CD4-positive, alpha-beta T cell treated with Interleukin-17A for 1 hour (primary cell): ENCODE measurements at places on chromosomes 12 and 14.

- no peak for DNase-seq
These were observed 61.8 kb downstream of the PHLDA1 start for GRCh38 chr12:75969768-75970167.

GRCh38 chr14:101072070-101072469 is 168.5 kb upstream of the RTL1 start:
- DNase-seq, result no peak

DNA sequence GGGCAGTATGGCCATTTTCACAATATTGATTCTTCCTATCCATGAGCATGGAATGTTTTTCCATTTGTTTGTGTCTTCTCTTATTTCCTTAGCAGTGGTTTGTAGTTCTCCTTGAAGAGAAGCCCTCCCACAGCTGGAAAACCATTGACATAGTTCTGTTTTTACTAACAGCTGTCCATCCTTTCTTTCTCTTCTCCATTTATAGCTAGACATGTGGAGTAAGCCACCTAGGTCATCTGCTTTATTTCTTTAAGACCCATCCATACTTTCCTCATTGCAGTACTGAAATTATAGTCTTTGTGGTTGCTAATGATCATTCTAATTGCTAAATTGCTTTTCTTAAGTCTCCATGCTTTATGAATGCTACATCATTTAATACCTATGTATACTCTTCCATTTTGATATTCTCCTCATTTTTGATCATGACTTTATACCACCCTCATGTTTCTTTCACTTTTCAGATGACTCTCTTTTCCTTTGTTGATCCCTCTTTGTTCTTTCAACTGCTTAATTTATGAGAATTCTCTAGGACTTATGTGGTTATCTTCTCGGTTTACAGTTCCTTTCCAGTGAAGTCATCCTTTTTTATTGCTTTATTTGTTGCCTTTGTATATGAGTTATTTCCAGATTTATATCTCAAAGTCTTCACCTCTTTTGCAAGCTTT is 114.2 kb downstream of the PCNX1 start:
- DNase-seq, result no peak

- no peak for DNase-seq
These were observed 28.1 kb downstream of the ARF6 start for GRCh38 chr14:49920935-49921334.

- no peak for DNase-seq
These were observed 74.9 kb upstream of the ATP2B1 start for GRCh38 chr12:89783359-89784060.

DNA sequence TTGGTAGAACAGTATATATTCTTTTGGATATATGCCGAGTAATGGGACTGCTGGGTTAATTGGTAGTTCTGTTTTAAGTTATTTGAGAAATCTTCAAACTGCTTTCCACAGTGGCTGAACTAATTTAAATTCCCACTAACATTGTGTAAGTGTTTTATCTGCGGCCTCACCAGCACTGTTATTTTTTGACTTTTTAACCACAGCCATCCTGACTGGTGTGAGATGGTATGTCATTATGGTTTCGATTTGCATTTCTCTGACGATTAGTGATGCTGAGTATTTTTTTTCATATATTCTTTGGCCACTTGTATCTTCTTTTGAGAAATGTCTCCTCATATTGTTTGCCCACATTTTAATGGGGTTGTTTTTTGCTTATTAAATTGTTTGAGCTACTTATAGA is 357.4 kb downstream of the C12orf50 start:
- DNase-seq, result no peak

- DNase-seq, result no peak
These were observed 7.4 kb downstream of the GLT8D2 start for GRCh38 chr12:104042580-104042979.

GRCh38 chr14:100130521-100130920 is 28.9 kb downstream of the DEGS2 start:
- no peak for DNase-seq

DNA sequence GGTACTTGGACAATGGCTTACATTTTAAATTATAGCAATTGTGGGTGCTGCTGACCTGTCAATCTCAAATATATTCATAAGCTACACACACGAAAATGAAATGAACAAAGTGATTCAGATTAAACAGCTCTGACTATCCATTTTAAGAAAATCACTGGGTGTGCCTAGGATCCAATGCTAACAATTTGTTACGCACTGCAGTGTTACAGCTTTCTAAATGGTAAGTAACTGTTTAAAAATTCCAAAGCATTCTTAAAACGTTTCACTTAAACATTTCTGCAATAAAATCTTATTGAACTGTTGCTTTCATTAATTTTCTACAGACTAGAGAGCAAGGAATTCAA is 18.9 kb downstream of the LMO3 start:
- no peak for DNase-seq

GRCh38 chr12:110613071-110613770 is 708 bp upstream of the TCTN1 start:
- no peak for DNase-seq

DNA sequence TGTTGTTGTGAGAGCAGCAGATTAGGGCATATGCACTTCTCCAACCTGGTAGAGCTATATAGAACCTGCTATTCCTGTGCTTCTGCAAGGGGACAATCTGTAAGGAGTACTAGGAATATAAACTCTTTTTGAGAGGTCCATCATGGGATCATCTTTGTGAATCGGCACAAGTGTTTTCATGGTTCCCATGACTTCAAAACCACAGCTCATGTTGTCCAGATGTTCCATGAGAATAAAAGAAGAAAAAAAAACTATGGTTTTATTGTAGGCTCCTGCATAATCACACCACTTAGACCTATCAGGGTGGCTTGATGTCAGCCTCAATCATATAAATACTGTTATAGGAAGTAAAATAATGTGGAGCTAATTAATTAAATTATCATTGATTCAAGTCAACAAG is 311.4 kb upstream of the ATP2B1 start:
- DNase-seq, result no peak

GRCh38 chr12:66187036-66187435 is 2.0 kb upstream of the IRAK3 start:
- DNase-seq, result no peak

- DNase-seq, result no peak
These were observed 27.8 kb downstream of the PELI2 start for GRCh38 chr14:56145965-56146364.

GRCh38 chr14:90759370-90760077 is 56.7 kb downstream of the TTC7B start:
- DNase-seq, result no peak

- DNase-seq, result peak; percentile 62
These were observed 6.9 kb downstream of the RTRAF start for GRCh38 chr14:51996148-51996746.

DNA sequence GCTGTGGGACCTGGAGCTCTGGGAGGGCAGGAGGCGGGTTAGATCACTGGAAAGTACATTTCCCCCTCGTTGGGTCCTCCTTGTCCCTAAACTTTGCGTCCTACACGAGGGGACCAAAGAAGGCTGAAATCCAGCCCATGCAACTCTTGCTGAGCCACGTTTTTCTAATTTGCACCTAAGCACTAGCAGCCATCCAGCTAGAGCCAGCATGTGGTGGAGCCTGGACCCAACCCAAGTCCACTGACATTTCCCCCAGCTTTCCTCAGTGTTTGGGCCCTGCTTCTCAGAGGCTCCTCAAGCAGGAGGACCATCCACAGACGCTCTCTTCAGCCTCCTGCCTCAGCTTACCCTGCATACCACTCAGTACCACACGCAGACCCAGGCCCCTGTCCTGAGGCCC is 49.7 kb downstream of the TSPAN11 start:
- no peak for DNase-seq

DNA sequence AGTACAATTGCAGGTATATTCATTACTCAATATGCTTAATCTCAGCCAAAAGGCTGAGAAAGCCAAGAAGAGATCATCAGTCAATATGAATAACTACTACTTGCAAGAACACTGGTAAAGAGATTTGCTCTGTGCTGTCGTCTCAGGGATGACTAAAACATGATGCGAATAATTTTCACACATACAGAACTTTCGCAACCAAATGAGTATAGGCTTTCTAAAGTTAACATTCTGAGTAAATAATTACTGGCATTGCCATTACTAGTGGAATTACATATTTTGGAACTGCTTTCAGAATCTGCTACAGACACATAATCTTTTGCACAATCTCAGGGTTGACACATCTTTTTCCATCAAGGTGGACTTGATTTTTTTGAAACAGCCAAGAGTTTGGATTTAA is 24.7 kb downstream of the NCKAP1L start:
- no peak for DNase-seq

DNA sequence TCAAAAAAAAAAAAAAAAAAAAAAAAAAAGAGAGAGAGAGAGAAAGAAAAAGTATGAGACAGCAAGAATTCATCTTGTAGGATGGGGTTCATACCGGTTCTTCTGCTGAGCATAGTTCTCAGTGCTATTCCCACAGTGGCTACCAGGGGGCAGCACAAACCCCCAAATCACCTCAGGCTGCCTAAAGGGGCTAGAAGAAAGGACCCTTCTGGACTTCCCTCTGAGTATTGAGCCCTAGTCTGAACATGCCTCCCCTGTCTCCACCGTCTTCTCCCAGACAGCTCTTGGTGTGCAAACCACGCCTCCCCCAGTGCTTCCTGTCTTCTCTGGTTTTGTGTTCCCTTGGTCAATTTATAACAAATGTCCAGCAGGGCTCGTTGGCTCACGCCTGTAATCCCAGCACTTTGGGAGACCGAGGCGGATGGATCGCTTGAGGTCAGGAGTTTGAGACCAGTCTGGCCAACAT is 31.3 kb upstream of the SMUG1 start:
- DNase-seq, result peak; percentile 69

GRCh38 chr12:19130224-19131024 is 891 bp downstream of the PLEKHA5 start:
- DNase-seq, result peak; percentile 9

DNA sequence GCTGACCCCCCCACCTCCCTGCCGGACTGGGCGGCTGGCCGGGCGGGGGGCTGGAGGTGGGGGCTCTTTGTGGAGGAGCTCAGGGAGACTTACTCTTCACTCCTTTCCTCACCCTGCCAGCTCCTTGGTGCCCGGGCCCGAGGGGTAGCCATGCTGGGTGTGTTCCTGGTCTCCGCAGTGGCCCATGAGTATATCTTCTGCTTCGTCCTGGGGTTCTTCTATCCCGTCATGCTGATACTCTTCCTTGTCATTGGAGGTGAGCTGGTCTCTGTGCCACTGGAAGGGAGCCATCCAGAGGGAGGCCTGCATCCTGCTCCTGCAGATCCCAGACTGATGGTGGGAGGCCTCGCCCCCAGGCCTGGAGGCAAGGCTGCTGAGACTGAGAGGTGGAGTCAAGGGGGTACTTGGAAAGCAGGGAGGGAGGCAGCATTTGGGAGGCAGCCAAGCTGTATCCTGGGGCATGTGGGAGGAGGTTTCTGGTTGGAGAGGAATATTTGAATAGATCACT is 19.7 kb downstream of the SOAT2 start:
- DNase-seq, result no peak

- no peak for DNase-seq
These were observed 79.2 kb upstream of the RTL1 start for GRCh38 chr14:100982762-100983161.

GRCh38 chr12:41709463-41710285 is 435.0 kb downstream of the GXYLT1 start:
- DNase-seq, result no peak

- no peak for DNase-seq
These were observed 113.4 kb downstream of the DICER1 start for GRCh38 chr14:95043732-95044462.

DNA sequence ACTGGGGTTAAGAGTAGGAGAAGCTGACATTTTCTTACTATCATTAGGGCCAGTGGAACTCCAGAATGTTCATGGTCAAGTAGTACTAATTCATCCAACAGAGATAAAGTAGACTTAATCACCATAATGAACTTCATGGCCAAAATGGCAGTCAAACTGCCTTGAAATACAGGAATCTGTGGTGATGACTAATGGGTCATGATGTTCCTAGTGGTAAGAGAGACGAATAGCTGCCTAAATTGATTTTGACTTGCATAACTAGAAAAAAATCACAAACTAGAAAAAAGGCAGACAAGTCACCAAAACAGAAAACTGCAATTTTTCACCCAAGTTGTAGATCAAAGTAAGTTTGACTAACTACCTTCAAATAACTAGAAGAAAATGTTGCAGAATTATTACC is 138.5 kb downstream of the MGAT4C start:
- DNase-seq, result no peak

DNA sequence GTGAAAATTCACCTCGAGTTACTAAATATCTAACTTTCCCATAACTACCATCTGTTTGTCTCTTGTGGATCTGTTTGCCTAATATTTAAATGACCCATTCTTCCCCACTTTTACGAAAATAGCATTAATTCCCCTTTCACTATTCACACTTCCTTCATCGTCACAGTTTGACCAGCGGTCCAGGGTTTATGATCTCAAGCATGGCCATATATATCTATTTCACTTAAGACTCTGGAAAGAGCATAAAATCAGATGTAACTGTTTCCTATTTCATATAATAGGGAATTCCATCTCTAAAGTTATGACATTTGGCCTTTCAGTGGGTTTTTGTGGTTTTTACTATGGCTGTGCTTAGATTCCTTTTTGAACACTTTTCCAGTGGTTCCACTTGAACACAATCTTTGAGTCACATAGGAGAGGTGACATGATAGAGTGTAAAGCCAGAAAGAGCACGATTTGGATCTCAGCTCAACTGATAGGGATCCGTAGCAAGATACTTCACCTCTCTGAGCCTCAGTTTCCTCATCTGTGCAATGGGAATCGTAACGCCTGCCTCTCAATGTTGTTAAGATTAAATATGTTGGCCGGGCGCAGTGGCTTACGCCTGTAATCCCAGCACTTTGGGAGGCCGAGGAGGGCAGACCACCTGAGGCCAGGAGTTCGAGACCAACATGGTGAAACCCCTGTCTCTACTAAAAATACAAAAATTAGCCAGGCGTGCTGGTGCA is 754 bp upstream of the BCL2L14 start:
- DNase-seq, result no peak

GRCh38 chr14:43449291-43449690 is 1057.8 kb downstream of the FSCB start:
- no peak for DNase-seq

- no peak for DNase-seq
These were observed 166.6 kb upstream of the HMGA2 start for GRCh38 chr12:65657635-65658034.

- no peak for DNase-seq
These were observed 497.1 kb downstream of the RPS29 start for GRCh38 chr14:49089107-49089506.

DNA sequence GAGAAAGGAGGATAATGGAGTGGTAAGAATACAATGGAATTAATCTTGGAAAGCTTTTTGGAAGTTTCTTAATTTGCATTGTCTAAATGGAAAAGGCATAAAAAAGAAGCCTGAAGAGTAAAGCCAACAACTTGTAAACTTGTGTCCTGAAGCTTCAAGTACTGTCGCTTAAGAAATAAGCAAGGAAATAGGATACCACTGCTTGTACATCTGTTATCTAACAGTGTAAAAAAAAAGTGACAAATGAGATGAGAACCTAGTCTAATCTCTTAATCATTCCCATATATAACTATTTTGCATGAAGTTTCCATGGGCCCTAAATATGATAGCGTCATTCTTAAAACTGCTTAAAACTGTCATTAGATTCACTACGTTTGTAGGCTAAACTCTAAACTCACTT is 134.0 kb upstream of the DYRK2 start:
- DNase-seq, result no peak

GRCh38 chr12:43347026-43347425 is 205.0 kb downstream of the ADAMTS20 start:
- no peak for DNase-seq

GRCh38 chr14:73754911-73755360 is 40.8 kb upstream of the PNMA1 start:
- no peak for DNase-seq
